ENCODE measurements at places on chromosomes 5 and 9. TPM values are rescaled to one million over a fixed set of nuclear protein-coding genes. Genes with fewer than 3 reads are reported as not detected.

IFNA21 gene
- not detected for polyA plus RNA-seq

PKD2L2 gene
- polyA plus RNA-seq = 0.83 TPM

TAF11L10 gene
- not detected for polyA plus RNA-seq

PCDHA9 gene
- not detected for polyA plus RNA-seq

ZNF608 gene
- 18.9 TPM for polyA plus RNA-seq
